ENCODE measurements at places on chromosomes 12 and 14.

GRCh38 chr12:32734952-32735351, 20.7 kb downstream of the YARS2 start:
- no peak for DNase-seq

GRCh38 chr12:120013659-120014380, 24.8 kb downstream of the BICDL1 start:
- no peak for DNase-seq

- no peak for DNase-seq
Observed at GRCh38 chr12:93229494-93230325, 148.0 kb upstream of the NUDT4 start.

DNA sequence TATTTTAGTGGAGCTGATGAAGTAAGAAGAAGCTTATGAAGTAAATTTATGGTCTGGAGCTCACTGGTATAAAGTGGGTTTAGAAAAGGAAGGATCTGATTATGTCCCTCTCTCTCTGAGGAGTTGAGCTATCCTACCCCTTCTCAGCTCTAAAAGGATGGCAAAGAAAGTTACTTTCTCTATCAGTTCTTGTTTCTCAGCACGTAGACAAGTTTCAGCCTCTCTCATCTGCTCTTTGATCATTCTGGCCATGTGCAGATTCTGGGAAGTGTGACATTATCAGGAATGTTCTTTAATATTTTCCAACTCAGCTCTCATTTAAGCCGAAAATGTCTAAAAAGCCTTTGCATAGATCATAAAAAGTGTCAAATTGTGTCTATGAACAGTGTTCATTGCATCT, 5.8 kb upstream of the EGLN3 start:
- no peak for DNase-seq

DNA sequence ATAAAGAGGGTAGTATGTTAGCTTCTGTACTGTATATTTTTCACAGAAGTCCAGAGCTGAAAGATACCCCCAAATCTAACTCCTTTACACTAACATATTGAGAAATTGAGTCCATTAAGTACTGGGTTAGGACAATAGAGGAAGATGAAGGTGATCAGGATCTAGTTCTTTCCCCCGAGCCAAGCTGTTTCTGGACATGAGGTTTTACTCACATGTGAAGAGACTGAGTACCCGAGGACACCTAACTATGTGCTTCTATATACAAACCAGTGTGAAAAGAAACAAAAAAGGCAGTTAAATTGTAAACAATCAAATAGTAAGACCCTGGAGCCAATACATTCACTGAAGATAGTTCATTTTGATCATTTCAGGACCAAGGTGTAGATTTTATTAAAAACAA, 3.8 kb upstream of the TRHDE start:
- no peak for DNase-seq

DNA sequence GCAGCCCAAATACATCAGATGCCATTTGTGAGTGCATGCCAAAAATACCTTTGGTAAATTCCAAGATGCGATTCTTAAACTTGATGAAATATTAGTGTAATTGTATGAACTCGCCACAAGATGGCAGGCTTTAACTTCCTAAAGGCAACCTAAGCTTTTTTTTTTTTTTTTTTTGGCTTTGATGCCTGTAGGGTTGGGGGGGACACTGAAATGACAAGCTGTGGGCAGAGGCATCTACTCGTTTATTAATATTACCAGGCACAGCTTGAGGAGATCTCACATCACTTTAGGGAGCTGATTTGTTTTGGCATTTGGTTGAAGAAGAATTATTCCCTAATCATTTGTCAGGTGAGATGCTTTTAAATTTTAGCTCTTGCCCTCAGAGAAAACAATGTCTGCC, 126.7 kb upstream of the CCDC196 start:
- DNase-seq, result no peak

GRCh38 chr14:92866181-92866752, 56.7 kb upstream of the CHGA start:
- DNase-seq, result no peak

DNA sequence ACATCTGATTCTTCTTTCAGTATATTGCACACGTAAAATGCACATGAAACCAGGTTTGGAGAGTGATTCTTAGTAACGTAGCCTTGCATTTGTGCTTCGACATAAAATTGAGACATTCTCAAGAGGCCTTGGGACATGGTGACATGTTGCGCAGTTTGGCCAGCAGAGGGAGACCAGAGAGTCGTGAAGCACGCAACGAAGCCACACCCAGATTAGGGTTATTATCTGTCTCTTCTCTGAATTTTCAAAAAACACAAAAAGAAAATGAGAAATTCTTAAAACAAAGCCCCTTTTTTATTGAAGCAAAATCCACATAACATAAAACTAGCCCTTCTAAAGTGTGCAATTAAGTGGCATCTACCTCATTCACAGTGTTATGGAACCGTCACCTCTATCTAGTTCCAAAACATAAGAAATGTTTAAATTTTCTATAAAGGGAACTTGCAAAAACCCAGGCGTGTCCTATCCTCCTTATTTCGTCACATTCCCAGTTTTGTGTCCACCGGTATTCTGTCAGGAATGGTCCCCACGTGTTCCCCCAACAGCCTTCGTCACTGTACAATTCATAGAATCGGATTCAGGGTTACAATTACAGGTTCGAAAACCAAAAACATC, 108.8 kb upstream of the ATF7IP start:
- DNase-seq, result peak; percentile 52

GRCh38 chr14:88189417-88190191, 133.5 kb downstream of the KCNK10 start:
- no peak for DNase-seq

DNA sequence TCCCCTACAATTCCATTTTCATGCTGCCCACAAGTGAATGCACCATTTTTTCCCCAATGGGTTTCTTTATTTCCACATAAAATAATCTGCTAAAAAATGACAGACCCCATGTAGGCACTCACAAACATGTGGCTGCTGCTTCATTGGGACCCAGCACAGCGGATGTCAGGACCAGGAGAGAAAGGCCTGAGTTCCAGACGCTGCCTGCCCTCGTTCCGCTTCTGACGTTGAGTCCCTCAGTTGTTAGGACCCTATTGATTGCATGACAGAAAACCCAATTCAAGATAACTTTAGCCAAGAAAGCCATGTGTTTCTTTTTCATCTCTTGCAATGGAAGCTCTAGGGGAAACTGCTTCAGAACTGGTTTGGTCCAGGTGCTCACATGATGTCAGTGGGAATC, 34.6 kb downstream of the ADGRD1 start:
- no peak for DNase-seq

DNA sequence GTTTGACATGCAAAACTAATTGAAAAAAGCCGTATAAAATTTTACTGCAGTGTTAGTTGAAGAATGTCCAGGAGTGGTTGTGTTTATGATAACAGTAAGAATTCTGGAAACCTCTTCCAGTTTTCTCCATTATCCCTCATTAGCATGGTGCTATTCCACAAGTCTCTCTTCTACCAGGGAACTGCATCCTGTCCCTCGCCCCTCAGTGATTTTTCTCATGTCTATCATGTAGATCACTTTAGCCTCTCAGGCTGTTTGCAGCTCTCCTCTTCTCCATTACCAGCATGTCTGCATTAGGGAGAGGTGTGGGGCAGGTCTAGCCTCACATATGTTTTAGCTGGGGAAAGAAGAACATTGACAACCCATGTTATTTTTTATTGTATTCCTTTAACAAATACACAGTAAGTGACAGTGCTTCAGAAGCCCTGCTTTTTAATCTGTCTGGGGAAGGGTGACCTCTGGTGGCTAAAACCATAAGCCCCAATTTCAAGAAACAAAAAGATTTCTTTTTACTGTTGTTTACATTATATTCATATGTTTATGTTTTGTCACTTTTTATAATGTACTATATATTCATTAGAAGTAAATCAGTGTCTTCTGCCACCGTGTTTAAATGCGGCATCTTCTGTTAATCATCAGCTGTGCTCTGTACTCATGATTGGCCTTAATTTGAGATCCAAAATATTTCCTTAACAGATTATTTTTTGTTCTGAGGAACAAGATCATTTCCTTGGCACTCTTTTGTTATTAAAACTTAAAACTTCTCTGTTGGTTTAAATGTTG, 70.7 kb downstream of the RASSF8 start:
- no peak for DNase-seq

- no peak for DNase-seq
Observed at GRCh38 chr14:73290279-73290678, 53.0 kb downstream of the PAPLN start.

- DNase-seq, result no peak
Observed at GRCh38 chr12:80598004-80598606, 109.3 kb upstream of the MYF6 start.

DNA sequence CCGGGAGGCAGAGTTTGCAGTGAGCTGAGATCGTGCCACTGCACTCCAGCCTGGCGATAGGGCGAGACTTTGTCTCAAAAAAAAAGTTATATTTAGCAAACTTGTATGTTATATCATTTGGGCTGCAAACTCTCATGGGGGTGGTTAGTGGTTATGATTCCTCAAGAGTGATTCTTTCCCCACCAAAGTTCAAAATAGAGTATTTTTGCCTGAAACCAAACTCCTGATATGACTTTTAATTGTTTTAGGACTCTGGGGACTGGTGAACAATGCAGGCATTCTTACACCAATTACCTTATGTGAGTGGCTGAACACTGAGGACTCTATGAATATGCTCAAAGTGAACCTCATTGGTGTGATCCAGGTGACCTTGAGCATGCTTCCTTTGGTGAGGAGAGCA, 18.6 kb downstream of the HSD17B6 start:
- no peak for DNase-seq

DNA sequence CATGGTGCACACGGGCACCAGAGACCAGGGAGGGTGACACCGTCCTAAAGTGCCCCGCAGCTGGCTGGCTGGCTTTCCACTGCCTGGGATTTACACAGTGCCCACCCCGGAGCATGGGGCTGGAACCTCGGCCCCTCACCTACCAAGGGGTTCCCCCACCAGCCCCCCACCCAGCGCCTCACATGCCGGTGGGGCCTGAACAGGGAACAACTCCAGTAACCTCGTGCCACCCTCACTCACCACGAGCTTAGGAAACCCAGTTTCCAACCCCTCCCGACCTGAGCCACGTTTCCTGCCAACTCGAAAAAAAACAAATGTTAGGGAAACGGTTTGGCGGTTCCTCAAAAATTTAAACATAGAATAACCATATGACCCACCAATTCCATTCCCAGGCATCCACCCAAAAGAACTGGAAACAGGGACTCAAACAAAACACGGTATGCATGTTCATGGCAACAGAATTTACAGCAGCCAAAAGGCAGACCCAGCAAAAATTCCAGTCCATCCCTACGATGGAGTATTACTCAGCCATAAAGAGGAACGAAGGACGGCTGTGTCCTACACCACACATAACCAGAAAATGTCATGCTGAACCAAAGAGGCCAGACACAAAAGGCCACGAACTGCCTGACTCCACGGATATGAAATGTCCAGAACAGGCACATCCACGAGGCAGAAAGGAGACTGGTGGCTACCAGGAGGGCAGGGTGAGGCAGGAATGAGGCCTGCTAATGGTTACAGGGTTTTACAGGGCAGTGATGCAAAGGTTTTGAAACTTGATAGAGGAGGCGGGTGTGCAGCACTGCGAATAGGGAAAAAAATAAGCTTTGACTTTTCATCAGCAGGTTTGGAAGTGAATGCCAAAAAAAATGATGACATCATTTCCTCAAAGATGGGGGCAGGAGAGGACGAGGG, 68.9 kb downstream of the NCOR2 start:
- no peak for DNase-seq

DNA sequence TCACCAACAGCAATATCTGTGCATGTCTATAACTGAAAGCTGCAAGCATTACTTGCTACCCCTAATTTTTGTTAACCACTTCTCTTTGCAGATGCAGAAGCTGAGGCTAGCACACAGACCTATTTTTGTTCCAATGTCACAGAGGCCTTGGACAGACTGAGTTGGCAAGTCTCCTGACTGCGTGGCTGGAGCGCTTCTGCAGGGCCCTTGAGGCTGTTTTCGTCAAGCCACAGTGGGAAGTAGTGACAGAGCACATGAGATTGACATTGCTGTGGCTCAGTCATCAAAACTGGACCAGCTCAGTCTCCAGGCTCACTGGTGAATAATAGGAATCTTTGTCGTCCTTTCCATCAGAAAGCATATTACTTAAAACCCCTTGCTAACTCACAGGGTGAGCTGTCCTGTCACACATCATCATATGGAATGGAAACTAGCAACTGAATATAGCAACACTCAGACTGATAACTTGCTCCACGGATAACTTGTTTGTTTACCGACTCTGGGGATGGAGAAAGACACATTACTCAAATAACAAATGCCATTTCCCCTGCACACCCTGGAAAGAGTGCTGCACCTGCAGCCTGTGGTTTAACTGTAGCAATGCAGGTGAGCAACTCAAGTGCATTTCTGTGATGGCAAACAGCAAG, 43.6 kb upstream of the DDX11 start:
- DNase-seq, result no peak
